ENCODE measurements at places on chromosomes 5 and 9.

GRCh38 chr9:680106-680505, 161.4 kb upstream of the DMRT1 start:
- no peak for DNase-seq

DNA sequence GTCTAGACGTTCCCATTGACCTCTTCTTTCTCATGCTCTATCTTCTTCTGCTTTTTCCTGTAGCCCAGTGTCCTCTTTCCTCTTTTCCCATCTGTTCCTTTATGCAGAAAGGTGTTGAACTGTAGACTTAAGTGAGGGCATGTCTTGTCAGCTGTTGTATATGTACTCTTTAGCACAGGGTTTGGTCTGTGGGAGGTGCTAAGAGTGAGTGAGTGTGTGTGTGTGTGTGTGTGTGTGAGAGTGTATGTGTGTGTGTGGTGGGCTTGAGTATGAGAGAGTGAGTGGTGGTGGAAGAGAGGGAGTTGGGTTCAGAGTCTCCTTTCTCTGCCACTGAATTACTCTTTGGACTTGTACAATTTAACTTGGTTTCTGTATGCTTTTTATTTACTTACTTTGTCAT, 10.3 kb upstream of the ROPN1L start:
- no peak for DNase-seq

- no peak for DNase-seq
These were observed 19.6 kb downstream of the ITGA2 start for GRCh38 chr5:53008751-53009150.

DNA sequence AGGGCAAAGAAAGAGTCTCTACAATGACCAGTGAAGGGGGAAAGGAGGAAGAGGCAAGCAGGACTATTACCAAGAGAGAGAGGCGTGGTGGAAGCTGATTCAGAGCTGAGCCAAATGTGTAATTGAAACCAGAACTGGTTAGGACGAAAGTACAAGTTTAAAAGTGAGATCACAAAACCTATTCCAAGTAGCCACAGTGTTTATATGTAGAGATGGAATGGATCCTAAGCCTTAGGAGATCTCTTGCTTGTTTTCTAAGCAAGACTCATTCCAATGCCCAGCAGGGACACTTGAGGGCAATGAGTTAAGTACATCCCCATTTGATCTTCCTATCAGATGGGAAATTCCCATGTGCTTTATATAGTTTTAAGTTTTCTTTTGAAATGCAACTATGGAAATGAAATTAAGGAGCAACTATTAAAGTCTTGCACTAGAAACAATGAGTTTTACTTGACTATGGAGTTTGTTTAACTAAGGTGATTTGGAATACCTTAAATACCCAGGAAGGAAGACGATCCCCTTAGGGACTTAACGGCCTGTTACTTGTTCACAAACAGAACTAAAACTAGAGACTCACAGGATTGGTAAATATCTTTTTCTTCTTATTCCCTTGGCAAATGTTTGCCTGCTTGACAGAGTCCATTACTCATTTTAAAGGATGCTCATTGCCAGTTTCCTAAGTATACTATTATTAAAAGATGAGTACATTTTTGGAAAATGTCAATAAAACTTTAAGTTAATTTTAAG, 51.1 kb upstream of the SNX2 start:
- DNase-seq, result no peak

DNA sequence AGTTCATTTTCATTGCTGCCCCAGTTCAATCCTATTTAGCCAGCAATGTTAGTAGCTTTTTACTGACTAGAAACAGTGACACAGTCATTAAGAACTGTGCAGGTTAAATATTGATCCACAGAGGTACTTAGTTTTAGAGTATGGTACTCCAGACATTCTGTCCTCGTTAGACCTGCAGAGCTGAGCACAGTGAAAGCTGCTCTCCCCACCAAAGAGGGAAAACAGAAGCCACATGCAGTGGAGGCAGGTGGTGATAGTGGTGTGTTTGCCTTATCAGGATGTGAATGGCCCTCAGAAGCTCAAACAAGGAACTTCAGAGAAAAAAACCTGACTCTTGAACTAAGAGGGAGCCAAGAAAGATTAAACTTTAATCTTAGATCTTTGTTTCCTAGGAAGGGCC, 75.5 kb downstream of the UNC13B start:
- peak; percentile 73 for DNase-seq

GRCh38 chr9:115649991-115650472, 503.6 kb upstream of the PAPPA start:
- DNase-seq, result no peak

DNA sequence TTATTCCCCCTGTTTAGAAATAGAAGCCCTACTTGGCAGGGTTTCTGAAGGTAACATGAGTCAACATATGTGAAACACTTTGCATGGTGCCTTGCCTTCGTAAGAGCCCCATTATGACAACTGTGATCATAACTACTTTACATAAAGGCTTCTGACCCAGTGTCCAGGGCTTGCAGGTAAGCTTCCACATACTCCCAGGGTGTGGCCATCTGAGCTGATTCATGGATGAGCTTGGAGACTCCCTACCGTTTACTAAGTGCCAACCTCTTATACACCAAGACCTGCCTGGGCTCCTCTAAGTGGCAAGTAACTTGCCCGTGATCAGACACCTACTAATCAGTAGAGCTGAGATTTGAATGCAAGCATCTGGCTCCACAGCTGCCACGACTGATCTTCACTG, 62.8 kb upstream of the C5orf58 start:
- no peak for DNase-seq

GRCh38 chr5:173736374-173736773, 119.9 kb upstream of the BOD1 start:
- DNase-seq, result no peak

DNA sequence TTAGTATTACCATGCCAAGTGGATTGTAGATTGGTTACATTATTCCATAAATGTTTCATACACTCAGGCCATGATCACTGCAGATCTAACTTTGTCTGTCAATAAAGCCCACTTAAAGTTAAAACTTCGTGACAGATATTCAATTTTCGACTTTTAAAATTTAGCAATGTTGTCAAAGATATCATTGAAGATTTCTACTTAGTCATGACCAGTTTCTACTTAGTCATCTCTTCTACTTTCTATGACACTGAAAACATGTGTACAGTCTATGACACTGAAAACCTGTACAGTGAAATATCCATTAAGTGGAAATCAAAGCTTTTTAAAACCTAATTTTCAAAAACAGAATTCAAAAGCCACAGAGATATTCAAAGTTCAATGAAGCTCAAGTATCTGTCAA, 258.2 kb downstream of the MCTP1 start:
- DNase-seq, result no peak

- no peak for DNase-seq
These were observed 135.5 kb downstream of the CCDC192 start for GRCh38 chr5:127838661-127839060.

DNA sequence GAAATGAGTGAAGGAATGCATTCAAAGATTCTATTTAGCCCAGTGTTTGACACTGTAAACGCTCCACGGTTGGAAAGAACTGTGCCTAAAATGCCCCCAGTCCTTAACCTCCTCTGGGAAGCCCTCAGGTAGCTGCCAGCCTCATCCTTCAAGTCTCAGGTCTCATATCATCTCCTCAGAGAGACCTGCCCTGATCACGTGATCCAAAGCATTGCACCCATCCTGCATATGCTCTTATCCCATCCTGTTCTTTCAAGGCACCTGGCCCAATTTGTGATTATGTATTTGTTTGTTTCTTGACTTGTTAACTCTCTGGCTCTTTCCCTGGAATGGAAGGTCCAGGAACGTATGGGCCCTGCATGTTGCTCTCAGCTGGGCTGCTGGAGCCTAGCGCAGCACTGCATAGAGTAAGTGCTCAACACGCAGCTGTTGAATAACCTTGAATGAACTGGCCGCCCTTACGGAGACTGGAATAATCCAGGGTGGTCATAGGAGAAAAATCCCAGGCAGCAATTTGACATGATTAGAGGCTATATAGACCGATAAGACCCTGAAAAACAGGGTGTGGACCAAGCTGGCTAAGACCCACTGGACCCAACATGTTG, 8.7 kb downstream of the C1QTNF2 start:
- DNase-seq, result no peak

GRCh38 chr9:35842795-35843194, 13.8 kb downstream of the TMEM8B start:
- no peak for DNase-seq

GRCh38 chr5:143040622-143041021, 270.4 kb downstream of the ARHGAP26 start:
- no peak for DNase-seq

- DNase-seq, result no peak
These were observed 29.5 kb downstream of the SLC35A4 start for GRCh38 chr5:140594169-140594568.

DNA sequence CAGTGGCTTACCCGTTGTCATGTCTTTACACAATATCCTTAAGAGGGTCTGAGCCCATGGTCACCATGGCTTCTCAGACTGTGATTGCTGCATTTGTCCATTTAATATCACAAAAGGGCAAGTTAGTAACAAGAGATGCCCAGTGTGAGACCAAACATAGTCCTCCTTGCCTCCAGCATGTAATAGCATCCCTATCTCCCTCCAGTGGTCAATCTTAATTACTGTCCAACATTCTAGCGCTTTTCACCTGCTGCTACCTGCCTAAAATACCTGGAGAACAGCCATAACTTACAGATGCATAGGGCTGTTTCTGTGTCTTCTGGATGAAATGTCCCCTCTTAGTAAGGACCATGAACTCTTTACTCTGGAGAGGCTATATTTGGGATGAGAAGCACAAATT, 267.2 kb upstream of the DAB2 start:
- no peak for DNase-seq

GRCh38 chr5:169004551-169004950, 296.4 kb downstream of the SLIT3 start:
- no peak for DNase-seq

DNA sequence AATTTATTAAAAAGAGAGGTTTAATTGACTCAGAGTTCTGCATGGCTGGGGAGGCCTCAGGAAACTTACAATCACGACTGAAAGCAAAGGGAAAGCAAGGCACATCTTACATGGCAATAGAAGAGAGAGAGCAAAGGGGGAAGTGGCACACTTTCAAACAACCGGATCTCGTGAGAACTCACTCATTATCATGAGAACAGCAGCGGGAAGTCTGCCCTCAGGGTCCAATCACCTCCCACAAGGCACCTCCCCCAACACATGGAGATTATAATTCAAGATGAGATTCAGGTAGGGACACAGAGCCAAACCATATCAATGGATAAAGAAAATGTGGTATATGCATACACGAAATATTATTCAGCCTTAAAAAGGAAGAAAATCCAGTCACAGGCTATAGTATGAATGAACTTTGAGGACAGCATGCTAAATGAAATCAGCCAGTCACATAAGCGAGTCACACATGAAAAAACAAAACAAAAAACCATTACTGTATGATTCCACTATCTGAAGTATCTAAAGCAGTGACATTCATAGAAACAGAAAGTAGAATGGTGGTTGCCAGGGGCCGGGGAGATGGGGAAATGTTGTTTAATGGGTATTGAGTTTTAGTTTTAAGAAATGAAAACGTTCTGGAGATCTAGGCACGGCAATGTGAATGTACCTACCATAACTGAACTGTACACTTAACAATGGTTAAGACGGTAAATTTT, 83.4 kb upstream of the PCA3 start:
- DNase-seq, result no peak

DNA sequence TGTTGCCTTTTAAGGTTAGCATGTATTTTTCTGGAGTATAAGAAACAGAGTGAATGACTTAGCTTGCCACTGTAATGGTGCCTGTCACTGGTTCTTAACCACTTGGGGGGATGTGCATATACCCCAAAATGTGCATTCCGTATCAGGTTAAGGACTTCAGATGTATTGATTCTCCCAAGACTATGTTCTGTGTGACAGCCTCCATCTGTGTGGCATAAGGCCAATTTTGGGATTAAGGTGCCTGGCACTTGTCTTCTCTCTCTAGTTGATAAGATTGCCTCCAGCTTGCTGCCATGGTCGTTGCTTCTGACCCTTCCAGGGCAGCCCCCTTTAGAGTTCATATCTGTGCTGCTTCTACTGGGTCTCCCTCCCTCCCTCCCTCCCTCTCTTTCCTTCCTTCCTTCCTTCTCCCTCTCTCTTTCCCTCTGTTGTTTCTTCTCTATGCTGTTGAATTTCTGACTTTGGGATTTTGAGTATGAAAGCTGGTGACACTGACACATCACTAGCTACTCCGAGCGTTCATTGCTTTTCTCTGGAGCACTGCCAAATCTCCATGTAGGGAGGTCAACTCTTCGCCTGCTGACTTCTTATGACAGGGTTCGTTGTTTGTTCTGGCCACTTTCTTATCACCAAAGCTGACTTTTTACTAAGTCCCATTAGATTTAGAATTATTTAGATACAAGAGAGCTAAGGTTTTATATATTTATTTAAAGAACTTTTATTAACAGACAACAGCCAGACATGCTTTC, 31.0 kb downstream of the TNFAIP8 start:
- no peak for DNase-seq

DNA sequence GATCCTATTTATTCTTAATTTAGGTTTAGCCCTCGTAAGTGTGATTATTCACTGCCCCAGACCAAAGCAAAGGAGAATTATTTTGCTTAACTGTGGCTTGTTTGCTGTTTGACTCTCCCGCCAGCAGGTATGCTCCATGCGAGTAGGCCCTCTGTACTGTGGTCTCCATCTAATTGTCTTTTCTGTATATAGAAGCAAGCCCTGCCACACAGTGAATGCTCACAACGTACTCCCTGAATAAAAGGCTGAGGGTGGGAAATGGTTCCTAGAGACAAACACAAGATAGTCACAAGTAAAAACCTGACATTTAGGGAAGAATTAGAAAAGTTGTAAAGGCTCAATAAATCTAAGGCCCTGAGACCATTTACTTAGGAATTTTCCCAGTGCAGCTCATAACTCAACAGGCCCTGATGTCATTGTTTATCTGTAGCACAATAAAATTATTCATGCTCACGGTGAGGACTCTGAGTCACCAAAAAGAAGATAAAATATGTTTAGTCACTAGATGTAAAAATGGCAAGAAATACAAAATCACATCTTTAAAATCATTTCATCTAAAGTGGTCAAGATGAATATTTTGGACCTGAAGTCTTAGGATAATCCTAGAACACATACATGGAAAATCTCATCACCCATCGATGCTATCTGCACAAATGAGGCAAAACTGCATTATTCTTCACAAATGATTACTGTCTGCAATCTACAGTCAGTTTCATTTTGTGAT, 473.2 kb downstream of the ENC1 start:
- DNase-seq, result no peak
